CD4-positive, alpha-beta T cell treated with Interleukin-15 for 4 hours (primary cell): ENCODE measurements at places on chromosomes 11 and 22.

DNA sequence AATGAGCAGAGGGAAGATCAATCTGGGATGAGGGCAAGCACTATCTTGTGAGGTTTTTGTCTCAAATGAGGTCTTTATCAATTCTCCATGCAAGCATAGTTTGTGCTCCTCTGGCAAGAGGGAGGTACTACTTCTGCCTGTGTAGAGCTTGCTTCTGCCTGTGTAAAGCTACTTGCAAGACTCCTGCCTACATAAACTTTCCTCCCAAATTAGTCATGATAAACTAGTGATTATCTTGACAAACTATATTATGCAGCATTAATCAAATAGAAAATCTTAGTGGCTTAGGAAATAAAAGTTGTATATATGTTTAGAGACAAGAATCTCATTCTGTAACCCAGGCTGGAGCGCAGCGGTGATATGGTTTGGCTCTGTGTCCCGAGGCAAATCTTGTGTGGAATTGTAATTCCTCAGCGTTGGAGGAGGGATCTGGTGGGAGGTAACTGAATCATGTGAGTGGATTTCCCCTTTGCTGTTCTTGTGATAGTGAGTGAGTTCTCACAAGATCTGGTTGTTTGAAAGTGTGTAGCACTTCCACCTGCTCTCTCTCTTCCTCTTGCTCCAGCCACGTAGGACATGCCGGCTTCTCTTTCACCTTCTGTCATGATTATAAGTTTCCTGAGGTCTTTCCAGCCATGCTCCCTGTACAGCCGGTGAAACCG lies 8.0 kb upstream of the MMP10 start:
- no peak for DNase-seq

DNA sequence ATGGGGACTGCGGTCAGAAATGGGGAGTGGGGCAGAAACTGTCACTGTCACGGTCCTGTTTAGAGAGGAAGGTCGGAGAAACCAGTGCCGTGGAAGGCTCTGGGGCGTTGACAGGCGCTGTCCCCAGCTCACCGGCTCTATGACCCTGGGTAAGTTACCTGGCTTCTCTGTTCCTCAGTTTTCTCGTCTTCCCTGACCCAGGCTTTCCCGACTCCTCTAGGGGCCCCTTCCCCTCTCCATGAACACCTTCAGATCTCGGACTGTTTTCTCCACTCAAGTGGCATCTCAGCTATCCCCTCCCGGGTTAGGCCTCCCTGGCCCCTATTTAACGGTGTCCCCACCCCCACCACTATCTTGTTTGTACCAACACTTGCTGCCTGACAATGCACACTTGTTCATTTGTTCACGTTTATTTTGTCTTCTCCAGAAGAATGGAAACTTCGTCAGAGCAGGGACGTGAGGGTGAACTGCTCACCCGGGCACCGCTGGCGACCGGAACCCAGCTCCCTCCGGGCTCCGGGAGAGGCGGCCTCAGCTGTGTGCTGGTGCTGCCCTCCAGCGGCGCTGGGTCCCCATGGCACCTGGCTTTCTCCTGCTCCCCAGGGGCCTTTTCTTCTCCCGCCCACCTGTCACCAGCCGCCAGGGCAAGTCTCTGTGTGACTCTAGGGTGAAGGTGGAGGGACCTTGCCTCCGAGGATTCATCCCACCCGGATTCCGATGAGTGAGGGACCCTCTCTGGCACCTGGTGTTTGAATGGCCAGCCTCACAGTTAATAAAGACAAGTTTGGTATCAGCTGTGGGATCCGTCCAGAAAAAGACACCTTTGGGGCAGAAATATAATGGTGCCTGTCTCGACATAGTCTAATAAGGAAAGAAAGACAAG lies 33.1 kb upstream of the SLC35C1 start:
- DNase-seq, result peak; percentile 79

GRCh38 chr11:76259299-76259908 lies 53.1 kb upstream of the WNT11 start:
- no peak for DNase-seq

GRCh38 chr11:96162816-96163499 lies 180.0 kb downstream of the MAML2 start:
- no peak for DNase-seq
